ENCODE measurements at places on chromosomes 16 and 17.

DNA sequence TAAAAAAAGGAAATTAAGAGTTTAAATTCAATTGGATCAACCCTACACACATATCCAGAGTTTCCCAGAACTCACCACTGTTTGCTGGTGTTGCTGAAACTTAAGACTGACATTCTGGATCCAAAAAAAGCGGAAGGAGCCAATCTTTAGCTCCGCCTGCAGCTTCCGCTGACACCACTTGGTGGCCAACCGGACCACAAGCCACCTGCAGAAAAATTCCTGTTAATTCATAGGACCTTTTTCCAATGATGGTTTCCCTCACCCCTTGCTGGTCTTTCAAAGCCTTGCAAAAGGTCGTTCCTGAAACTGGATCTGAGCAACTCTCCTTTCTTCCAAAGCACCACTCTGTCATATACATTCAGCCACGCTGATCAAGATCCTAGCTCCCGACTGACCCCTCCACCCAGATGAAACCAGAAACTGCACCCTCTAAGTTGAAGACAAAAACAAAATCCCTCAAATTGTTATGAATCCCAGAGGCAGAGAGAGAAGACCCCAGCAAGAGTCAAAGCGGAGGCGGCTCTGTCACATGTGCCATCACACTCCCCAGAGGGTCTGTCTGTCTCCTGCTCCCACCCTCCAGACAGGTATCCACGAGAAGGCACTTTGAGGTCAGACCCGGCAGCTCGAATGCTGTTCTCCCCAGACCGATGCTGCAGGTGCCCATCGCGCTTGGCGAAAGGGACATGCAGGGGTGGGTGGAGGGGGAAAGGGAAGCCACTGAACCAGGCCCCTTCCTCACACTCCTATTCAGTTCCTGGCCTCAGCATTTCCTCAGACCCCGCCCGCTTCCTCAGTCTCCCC, 773 bp downstream of the BLTP2 start:
- peak; percentile 55 for DNase-seq

- DNase-seq: no peak
Observed at GRCh38 chr17:65519462-65519861, 42.0 kb downstream of the AXIN2 start.

- DNase-seq: no peak
Observed at GRCh38 chr17:70265471-70265870, 96.1 kb downstream of the KCNJ2 start.

- DNase-seq: no peak
Observed at GRCh38 chr17:37458805-37459204, 30.9 kb upstream of the DUSP14 start.

- no peak for DNase-seq
Observed at GRCh38 chr17:6510321-6510977, 45.9 kb downstream of the PITPNM3 start.

GRCh38 chr17:33459078-33459940, 166.2 kb upstream of the ASIC2 start:
- no peak for DNase-seq

- no peak for DNase-seq
Observed at GRCh38 chr17:73230088-73230487, 31.6 kb downstream of the CPSF4L start.

- no peak for DNase-seq
Observed at GRCh38 chr16:10646581-10647263, 48.0 kb downstream of the TEKT5 start.

GRCh38 chr17:61770752-61771533, 92.4 kb downstream of the BRIP1 start:
- DNase-seq: no peak

- DNase-seq: peak; percentile 27
Observed at GRCh38 chr16:5490499-5490898, 392.9 kb upstream of the EEF2KMT start.

DNA sequence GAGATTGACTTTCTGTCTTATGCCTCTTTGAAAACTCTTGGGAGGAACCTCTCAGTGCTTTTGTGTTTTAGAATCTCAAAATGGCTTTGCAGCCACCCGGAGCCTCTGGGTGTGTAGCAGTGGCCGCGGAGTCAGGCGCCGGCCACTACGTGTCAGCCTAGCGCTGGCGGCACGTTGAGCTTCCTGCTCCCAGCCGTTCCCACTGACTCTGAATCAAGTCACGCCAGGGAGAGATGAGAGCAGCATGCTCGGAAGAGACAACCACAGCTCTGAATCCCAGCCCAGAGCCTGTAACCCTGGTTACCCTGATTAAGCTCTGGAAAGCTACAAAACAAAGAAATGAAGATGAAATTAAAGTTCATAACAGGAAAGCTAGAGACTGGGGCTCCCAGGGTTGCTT, 97.4 kb upstream of the CACNG5 start:
- DNase-seq: peak; percentile 73

- no peak for DNase-seq
Observed at GRCh38 chr16:50469121-50469743, 79.0 kb upstream of the NKD1 start.

- DNase-seq: peak; percentile 71
Observed at GRCh38 chr17:8470447-8471047, 34.9 kb downstream of the NDEL1 start.

DNA sequence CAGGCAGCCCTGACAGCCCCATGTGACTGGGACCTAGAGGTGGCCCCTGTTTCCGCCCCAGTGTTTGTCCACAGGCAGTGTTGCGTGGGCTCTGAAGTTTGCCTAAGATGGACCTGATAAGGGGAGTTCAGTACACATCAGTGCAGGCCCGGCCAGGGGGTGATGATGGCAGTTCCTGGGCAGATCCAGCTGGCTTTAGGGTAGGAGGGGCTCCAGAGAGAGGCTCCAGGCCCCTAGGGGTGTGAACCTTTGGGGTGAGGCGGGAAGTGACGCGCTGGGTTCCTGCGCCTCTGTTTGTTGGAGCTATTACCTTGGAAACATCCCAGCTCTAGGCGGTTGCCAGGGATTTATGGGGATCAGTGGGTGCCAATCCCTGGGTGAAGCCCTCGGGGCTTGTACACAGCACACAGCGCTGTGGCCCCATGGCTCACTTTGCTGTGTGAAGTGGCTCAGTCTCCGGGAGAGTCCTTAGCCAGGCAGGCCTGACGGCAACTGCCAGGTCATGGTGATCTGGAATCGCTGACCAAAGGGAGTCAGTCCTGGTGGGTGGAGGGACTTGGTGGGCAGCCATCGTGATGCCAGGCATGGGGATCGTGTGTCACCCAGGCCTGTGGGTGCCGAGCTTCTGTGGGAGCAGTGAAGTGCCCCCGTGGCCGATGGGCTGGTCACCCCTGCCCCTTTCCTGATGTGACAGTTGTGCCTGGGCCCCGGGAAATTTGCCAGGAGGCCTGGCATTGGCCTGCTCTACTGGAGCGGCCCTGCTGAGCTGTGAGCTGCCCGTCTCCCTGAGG, 146.1 kb downstream of the SEC14L1 start:
- DNase-seq: peak; percentile 65

DNA sequence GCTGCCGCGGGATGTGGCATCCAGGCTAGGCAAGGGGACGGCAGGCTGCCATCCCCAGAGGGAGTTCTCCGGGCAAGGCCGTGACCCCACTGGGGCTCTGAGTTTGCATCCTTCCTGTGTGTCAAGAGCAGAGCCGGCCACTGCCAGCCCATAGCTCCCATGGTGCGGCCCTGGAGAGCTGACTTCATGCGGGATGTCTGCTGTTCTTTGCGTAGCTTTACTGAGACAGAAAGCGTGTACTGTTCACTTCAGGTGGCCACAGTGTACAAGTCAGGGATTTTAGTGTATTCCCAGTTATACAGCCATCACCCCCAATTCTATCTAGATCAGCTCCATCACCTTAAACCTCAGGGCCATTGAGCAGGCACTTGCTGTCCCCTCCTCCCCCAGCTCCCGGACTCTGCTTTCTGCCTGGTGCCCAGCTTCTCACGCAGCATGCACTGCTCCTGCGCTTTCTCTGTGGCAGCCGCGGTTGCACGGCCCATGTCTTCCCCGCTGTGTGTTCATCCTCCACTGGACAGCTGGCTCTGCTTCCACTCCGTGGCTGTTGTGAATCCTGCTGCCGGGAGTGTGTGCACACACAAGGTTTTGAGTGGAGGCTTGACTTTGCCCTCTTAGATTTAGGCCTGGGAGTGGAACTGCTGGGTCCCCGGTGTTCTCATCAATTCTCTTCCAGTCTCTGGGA, 71.2 kb downstream of the KLHDC4 start:
- DNase-seq: no peak

- DNase-seq: no peak
Observed at GRCh38 chr16:81940781-81941560, 70.3 kb downstream of the SDR42E1 start.

GRCh38 chr16:4246777-4247459, 5.0 kb upstream of the SRL start:
- DNase-seq: no peak

DNA sequence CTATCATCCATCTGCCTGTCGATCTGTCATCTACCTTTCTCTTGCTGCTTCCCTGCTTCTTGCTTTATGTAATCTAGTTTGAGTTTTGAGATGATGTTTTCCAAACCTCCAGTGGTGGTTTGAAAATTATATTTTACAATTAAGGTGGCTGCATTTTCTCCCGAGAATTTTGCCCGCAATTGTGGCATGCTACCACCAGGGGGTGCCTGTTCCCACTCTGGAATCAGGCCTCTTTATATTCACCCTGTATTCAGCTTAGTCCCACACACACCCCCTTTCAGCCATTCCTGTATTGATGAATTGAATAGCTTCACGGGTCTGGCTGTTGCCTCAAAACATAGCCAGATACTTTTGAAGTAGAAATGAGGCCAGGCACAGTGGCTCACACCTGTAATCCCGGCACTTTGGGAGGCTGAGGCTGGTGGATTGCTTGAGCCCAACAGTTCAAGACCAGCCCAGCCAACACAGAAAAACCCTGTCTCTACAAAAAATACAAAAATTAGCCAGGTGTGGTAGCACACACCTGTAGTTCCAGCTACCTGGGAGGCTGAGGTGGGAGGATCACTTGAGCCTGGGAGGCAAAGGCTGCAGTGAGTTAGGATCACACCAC, 3.2 kb downstream of the PRSS22 start:
- DNase-seq: no peak
